ENCODE measurements at places on chromosomes 11 and 22.

GRCh38 chr22:47125603-47126002, 363.2 kb downstream of the TBC1D22A start:
- DNase-seq: no peak

- DNase-seq: no peak
Observed at GRCh38 chr11:111135101-111135500, 110.4 kb upstream of the POU2AF2 start.

DNA sequence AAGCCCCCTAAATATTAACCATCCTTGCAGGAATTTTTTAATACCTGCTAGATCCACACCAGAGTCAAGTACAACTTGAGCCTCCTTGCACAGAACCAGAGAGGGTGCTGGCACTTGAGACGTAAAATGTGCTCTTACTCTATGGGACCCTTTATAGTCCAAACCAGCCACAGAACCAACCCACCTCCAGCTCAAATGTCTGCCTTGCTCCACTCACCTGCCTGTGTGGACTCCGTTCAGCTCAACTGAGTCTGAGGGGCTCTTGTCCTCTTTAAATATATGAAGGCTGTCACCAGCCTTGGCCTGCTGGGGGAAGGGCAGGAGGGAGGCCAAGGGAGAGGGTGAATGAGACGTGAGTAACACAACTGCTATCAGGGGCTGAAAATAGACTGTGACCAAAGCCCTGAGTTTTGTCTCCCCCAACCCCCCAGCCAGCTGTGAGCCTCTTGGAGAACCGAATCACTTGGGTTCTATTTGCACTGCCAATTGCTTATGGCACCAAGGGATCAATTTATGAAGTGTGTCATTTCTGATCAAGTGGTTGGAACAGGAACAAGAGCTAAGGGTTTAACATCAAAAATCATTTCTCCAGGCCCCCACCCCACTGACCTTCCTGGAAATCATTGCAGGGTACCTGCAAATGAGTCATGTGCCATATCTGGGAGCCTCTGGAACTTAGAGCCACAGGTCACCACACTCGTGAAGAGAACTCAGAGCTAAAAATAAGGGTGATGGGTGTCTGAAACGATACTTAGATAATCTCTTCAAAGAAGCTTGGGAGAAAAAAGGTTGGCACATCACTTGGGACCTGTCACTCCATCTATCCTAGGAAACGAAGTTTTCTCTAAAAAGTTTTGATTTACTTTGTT, at the start of gene CSRP3:
CSRP3 (minus strand) TSS at position 247 of the 869 bp plus-strand sequence. CDS start 9,535 bp downstream, outside the sequence.
- no peak for DNase-seq

DNA sequence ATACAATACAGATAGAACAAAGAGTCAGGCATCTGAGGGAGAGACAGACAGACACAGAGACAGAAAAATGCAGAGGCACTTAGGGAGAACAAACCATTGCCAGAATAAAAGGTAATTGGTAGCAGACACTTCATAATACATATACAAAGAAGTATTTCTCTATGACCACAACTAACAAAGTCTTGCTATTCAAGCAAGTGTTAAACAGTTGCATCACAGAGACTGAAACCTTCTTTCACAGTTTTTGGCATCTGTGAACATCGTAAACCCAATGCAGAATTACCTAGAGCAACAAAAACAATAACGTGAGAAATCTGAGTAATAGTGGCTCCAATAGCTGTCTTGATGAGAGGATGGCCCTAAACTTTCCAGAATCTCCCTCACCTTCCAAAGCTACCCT, 116.4 kb downstream of the BLID start:
- no peak for DNase-seq

- DNase-seq: no peak
Observed at GRCh38 chr11:112625814-112626213, 335.4 kb upstream of the NCAM1 start.

DNA sequence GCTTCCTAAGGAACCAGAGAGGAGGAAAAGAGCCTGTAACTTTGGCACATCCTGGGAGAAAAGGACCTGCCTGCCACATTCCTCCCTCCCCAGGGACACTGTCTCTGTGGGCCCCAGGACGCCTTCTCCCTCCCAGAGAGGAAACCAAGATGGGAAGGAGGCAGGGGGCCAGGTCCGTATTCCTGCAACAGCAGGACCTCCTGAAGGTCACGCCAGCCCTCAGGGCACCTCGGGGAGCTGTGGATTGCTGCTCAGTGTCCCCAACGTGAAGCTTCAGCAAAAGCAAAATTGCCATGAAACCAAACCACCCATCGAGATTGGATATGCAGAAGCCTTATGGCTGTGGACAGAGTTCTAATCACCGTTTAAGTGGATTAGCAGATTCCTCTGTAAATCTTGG, 86.7 kb downstream of the ARHGAP8 start:
- DNase-seq: no peak

GRCh38 chr11:285021-285893, 3.7 kb upstream of the PGGHG start:
- DNase-seq: no peak

DNA sequence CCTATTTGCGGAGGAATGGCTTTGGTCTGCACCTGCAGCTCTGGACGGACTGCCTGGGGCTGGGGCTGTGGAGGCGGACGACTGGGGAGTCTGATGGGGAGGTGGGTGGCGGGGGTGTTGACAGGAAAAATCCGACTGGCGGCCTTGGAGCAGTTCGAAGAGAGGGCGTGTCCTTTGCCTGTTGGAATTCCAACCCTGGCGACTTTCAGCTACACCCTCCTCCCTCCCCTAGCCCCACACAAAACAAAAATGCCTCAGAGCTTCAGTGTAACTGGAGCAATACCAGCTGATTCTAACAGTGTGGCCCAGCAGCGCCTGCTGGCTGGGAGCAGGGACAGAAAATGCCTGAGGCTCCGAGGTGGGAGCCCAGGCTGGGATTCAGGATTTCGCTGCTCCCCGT, 85.4 kb downstream of the ATXN10 start:
- DNase-seq: no peak

DNA sequence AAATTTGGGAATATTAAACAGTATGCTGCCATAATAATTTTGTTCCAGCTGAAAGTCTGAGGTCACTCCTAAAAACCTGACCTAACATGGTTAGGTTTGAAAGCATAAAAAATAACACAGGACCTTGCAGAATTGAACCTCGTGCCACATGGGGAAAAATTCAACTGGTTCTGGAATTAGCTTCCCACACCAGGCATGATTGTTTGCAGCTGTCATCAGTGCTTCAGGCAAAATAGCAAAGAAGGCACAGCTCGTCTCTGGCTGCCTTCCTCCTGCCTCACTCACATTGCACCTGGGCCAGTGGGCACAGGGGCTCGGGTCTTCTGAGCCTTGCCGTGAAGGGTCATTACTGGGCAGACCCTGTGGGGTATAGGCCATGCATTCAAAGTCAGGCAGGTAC, 153.8 kb upstream of the ARHGAP20 start:
- no peak for DNase-seq

DNA sequence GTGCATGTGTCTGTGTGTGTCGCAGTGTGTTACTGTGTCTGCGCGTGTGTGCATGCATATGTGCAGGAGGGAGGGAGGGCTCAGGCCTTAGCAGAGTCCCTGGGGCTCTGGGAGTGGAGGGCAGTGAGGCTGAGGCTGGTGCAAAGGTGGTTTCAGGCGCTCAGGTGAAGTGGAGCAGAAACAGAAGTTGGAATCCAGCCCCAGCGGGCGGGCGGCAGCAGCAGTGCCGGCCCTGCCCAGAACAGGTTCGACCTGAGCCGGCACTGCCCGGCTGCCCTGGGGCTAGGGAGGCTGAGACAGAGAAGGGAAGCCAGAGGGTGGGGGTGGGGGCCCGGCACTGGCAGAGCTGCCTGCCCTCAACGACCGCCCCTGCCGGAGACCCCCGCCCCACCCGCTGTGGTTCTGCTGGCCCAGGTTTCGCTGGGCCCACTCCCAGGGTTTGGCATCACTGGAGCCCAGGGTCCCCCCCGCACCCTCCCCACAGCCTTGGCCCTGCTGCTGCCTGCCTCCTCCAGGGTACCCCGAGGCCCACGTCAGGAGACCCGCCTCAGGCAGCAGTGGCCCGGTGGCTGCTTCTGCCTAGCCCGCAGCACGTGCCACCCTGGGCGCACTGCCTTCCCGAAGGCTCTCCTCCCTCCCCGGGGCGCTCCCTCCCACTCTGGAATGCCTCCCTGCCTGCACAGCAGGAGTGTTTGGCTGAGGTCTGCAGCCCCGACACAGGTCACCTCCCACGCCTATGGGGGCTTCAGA, 13.3 kb downstream of the ASCL2 start:
- no peak for DNase-seq

DNA sequence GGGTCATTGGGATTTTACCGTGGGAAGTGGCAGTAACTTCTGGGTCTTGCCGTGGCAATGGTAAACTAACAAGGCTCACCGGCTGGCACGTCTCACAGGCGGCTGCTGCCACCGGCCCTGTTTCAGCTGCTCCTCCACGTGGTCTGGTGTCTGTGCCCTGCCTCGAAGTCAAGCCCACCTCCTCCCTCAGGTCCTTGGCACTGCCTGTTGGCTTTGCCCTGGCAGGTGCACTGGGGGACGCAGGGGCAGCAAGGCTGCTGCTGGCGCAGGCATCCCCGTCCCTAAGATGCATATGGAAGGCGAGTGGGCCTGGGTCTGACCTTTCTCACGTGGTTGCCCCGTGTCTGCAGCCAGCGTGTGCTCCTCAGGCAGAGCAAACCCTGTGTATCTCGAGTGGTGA, 783.6 kb downstream of the BRD1 start:
- no peak for DNase-seq

DNA sequence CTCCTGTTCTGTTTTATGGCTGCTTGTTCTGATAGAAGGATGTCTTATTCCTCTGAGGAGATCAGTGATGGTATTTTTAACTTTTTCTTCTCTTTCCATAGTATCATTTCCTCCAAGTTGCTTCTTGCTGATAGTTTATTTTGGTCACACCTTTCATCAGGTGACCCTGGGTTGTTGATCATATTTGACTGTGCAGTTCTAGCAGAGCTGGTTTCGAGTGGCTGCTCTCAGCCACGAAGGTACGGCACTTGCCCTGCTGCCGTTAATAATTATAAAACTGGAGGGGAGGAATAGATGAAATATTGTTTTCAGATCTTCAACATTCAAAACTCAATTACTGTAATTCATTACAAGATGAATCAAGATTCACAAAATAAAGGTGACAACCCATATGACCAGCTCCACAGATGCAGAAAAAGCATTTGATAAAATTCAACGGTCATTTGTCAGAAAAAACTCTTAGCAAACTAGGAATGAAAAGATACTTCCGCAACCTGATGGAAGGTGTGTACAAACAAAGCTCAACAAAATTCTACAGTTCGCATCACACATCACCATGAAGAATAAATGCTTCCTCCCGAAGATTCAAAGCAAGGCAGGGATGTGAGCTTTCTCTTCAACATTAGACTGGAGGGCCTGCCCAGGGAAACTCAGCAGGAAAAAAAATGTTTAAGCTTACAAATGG, 59.2 kb upstream of the RTL6 start:
- no peak for DNase-seq

DNA sequence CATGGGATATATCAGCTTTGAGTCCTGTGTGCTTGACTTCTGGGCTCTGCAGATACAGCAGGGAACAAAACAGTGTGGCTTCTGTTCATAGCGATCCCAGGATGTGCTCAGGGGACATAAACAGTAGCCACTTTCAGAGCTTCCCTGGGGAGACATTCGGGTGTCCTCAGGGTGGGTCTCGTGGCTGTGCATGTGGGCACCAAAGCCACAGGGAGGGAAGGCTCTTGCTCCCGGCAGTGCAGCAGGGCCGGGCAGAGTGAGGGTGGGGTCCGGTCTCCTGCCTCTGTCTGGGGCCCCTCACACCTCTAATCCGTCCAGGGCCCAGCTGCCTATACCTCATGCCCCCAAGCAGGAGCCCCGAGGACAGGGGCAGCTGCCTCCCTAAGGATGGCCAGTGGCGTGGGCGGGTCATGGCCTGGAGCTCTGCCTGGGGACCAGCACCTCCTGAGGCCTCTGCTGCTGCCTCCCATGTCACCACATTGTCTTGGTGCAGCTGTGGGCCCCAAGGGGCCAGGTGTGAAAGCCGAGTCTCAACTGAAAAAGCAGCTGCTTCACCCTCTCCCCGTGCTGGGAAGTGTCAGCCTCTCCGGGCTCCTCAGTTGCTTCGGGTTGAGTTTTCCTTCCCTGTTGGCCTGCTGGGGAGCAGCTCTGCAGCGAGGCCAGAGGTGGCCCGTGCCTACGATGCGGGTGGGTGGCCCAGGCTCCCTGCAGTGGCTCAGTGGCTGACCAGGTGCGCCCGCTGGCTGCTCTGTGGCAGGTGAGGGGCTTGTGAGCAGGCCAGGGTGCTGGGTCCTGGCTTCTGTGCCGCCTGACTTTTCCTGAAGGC, 3.8 kb downstream of the TPCN2 start:
- no peak for DNase-seq

DNA sequence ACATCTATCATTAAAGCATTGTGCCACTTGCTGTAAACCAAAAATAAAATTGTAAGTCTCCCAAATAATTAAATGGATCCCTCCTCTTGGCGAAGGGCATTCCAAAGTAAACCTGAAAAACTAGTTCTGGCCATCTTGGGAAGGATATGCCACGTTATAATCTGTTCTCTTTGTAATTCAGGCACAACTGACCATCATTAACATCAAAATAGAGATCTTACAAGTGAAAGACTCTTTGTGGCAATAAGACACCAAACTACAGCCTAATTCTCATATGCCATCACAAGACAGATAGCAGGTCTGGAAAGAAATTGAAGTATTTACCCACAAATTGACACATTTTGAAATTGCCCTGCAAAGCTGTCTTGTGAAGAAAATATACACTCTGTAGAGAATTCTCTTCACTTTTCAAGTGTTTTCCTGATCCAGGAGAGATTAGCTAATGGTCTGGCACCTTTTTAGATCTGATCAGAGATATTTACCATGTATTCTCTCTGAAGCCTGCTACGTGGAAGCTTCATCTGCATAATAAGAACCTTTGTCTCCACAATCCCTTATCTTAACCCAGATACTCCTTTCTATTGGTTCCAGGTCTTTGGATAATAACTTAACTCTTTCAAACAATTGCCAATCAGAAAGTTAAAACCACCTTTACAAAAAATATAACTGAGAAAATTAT, 630.4 kb upstream of the CCDC179 start:
- DNase-seq: no peak

GRCh38 chr11:77409046-77409445, 64.8 kb downstream of the PAK1 start:
- no peak for DNase-seq

- no peak for DNase-seq
Observed at GRCh38 chr22:25053153-25053805, 100.8 kb downstream of the KIAA1671 start.

DNA sequence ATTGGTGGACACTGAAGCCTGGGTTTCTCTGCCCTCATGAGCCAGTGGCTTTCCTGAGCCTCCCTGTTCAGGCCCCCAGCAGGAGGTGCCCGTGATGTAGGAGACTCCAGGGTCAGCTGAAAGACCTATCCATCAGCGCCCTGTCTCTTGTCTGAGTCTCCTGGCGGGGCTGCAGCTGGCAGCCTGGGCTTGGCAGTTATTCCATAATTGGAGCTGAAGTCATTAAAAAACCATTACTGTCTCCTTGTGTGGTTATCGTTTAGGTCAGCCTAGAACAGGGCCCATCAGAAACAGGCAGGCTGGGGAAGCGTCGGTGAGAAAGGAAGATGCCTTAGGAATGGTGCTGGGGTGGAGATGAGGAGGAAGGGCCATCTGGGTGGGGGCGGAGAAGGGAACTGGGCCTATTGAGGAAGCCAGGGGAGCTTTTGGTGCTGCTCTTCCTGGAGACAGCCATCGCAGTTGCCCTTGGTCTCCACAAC, 5.0 kb downstream of the TUB start:
- no peak for DNase-seq

- no peak for DNase-seq
Observed at GRCh38 chr22:37179622-37180420, 8.2 kb downstream of the C1QTNF6 start.

Measured in skeletal muscle cell (primary cell).